ENCODE measurements at places on chromosomes 3 and 15.

GRCh38 chr3:120683213-120683612, 1.2 kb upstream of the HGD start:
- no peak for DNase-seq

DNA sequence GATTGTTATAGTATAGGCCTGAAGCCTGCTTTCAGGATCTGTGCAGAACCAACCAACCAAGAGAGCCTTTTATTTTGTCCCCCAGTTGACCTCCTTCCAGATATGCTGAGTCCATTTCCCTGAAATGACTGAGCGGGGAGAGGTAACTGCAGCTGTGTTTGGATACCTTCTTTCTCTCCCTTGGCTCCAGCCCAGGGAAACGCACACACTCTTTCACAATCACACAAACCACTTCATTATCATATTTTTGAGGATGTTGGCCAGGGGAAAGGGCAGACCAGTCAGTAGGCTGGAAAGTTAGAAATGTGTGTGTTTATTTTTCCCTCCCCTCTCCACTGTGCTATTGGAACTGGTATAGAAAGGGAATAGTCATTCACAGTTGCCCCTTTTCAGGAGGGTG, 417.7 kb upstream of the TBL1XR1 start:
- no peak for DNase-seq

DNA sequence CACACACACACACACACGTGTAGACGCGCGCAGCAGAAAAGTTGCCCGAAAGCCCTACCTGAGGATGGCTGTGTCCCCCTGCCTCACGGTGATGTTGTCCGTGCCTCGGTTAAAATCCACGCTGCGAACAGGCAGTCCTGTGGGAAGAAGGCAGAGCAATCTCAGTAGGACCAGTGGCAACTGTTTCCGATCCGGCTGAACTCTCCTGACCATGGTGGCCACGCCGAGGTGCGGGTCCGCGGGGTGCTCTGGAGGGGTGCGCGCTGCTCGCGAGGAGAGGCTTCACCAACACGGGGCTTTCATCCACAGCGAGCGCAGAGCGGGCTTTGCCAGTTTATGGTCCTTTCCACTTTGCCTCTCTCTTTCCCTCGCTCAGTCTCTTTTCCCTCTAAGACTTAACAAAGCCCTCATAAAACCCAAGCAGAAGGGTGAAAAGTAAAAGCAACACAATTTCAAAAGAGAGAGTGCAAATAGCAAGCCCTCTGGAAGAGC, 422 bp downstream of the LSAMP start:
- peak; percentile 8 for DNase-seq

DNA sequence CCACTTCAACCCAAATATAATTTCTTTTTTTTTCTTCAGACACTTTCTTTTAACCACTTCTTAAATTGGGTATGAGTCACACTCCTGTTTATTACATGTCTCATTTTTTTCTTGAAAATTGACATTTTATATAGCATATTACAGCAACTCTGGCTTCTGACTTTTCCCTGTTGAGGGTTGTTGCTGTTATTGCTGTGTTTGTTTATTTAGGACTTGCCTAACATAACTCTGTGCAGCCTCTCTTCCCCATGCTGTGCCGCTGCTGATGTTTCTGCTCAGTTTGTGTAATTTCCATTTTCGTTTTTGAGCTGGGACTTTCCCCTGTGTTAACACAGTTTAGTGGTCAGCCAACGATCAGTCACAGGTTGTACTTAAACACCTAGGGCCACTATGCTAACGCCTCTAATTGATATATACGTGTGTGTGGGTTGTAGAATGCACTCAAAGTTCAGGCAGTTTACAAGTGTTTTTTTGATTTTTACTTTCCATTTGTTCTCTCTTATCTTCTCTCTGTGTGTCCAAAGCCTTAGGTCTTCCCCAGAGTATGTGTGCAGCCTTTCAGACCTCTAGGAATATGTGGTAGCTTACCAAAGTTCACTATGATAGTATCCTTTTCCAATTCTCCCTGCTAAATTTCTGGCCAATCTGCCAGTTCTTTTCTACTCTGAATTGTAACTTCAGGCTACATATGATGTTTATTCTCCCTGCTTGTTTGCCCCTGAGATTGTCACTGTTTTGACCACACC, 337.2 kb downstream of the ZBTB20 start:
- DNase-seq: no peak

GRCh38 chr15:66960519-66960918, 104.9 kb upstream of the SMAD3 start:
- DNase-seq: no peak

- DNase-seq: no peak
Measured at GRCh38 chr15:71237456-71238188, 122.4 kb downstream of the THSD4 start.

DNA sequence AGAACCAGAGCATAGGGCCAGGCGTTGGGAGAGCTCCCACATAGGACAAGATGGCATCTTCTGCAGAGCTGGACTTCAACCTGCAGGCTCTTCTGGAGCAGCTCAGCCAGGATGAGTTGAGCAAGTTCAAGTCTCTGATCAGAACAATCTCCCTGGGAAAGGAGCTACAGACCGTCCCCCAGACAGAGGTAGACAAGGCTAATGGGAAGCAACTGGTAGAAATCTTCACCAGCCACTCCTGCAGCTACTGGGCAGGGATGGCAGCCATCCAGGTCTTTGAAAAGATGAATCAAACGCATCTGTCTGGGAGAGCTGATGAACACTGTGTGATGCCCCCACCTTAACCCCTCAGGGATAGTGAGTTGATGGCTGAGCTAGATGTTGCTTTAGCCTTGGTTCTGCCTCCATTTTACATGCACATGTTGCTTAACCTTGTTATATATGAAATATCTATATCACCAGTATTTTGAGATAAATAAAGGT, at the start of gene PYDC2:
Gene PYDC2 (plus strand): TSS at position 51 of the 483 bp plus-strand sequence. CDS start 0 bp downstream, at position 51.
- no peak for DNase-seq

DNA sequence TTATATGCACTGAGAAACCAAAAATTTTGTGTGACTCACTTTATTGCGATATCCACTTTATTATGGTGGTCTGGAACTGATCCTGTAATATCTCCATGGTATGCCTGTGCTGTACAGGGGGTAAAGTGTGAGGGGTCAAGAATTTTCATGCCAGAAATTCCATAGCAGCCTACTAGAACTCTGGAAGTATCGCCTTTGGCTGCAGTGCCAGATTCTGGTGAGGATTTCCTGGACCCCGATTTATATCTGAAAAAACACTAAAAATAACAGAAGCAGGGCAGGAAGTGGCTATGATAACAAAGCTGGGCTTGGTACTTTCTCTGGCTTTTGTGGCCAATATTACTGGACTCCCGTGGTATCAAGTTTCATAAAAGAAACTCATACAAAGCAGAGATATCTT, 36.4 kb downstream of the CCDC80 start:
- no peak for DNase-seq

DNA sequence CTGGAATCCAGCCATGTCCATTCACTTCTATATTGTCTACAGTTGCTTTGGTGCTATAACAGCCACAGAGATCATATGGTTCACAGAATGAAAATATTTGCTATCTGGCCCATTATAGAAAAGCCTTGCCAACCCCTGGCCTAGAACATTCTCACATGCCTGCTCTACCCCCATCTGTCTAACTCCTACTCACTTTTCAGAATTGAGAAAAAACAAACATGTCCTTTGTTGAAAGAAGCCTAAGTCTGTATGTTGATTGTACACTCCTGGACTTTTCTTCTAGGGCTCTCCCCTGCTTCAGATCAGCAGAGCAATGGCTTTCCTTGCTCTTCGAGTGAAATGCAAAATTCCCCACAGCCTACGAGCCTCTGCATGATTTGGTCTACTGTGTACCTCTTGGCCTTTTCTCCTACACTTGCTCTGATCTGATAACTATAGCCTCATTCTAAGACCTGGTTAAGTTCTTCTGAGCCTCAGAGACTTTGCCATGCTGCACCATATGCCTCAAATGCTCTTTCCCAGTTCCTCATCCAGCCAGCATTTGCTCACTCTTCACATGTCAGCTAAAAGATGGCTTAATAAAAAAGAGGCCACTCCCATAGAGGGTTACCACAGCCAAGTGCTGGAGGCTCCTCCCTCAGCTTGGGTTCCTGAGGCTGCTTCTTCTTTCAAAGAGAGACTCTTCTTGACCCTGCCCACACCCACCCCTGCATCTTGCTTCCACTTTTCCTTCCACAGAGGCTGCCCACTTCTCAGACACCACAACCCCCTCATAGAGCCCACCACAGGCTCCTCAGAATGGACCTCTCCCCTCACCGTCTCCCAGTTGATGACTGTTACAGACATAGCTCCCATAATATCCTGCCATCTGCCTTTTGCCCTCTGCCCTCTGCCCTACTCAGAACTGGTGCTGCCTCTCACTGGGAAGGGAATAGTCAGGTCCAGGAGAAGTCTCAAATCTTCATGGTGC, 22.9 kb upstream of the DCLK3 start:
- no peak for DNase-seq

- peak; percentile 43 for DNase-seq
Measured at GRCh38 chr15:80455668-80456442, 51.7 kb downstream of the ARNT2 start.

- no peak for DNase-seq
Measured at GRCh38 chr15:52523647-52524046, 5.0 kb downstream of the MYO5A start.

DNA sequence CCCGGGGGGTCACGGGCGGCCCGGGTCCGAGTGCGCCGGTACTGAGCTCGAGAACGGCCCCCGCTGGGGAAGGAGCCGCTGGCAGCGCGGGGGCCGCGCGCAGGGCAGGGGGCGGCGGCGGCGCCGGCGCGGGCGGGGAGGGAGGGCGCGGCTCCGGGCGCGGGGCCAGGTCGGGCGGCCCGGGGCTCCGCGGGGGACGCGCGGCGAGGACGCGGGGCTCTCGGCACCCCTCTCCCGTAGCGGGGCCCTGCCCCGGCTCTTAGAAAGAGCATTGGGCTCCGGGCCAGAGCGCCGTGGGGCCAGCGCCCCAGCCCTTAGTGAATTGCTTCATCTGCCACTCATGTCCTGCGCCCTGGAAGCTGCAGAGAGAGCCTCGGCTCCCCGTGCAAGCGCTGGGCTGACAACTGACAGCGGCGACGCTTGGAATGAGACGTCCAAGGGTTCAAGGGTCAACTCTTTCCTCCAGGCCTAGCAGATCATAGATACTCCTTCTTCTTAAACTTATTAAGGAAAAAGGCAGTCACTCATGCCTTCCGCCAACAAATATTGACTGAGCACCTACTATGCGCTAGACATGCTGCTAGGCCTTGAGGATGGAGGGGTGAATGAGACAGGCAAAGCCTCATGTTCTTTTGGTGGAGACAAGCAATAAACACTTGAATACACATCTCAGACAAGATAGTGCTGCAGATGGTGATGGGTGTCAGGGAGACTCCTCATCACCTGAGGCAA, 140.8 kb downstream of the SMAD6 start:
- no peak for DNase-seq

GRCh38 chr3:2589336-2589969, 490.8 kb downstream of the CNTN4 start:
- DNase-seq: no peak

DNA sequence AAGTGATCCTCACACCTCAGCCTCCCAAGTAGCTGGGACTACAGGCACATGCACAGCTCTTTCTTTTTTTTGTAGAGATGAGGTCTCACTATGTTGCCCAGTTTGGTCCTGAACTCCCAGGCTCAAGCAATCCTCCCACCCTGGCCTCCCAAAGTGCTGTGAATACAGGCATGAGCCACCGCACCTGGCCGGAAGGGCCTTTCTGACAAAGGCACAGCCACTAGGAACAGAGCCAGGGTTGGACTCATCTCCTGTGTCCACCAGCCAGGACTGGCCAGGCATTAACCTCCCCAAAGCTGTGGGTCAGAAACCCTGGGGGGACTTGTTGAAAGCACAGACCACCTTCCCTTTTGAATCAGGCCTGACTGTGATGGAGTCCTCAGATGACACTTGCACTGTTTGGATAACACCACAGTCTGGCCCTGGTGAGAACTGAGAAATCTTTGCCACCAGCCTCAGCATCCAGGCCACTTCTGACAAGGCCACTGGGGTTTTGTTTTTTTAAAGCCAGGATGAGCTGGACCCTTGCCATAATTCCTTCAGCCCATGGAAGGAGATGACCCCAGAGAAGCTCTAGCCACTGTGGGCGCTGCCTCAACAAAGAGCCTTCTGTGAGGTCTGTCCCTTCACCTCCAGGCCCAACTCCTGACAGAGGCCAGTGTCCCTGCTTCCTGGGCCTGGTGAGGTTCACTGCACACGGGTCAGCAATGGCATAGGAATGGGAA, 4.8 kb downstream of the TKT start:
- DNase-seq: no peak

- no peak for DNase-seq
Measured at GRCh38 chr3:64351713-64352638, 126.7 kb upstream of the PRICKLE2 start.

DNA sequence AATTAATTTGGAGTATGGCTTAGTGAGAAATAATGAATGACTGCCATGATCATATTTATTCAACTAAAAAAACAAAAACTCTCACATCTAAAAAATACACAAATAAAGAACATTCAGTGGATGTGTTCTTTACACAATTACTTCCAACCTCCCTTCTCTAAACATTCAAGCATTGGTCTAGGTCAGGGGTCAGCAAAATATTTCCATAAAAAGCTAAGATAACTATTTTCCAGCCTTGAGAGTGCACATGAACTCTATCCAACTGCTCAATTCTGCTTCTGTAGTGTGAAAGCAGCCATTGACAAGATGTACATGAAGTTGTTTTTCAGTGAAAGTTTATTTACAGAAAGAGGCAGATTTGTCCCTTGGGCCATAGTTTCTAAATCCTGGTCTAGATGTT, 406.3 kb downstream of the MAGI1 start:
- no peak for DNase-seq

DNA sequence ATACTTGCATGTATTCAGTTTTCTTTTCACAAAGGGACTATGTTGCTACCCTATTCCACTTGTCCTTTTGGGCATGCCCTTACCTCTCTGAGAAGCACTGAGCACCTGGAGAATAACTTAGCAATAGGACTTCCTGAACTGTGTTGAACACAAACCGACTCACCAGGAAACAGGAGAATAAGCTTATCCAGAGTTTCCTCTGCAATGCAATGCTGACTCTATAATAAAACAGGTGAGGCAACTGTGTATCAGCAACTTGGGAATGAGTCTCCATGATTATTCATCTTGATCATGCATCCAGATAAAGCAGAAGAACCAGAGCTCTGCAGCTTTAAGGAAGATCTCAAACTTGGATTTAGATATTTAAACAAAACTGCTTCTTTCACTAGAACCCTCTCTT, 806.5 kb downstream of the IGSF11 start:
- no peak for DNase-seq

DNA sequence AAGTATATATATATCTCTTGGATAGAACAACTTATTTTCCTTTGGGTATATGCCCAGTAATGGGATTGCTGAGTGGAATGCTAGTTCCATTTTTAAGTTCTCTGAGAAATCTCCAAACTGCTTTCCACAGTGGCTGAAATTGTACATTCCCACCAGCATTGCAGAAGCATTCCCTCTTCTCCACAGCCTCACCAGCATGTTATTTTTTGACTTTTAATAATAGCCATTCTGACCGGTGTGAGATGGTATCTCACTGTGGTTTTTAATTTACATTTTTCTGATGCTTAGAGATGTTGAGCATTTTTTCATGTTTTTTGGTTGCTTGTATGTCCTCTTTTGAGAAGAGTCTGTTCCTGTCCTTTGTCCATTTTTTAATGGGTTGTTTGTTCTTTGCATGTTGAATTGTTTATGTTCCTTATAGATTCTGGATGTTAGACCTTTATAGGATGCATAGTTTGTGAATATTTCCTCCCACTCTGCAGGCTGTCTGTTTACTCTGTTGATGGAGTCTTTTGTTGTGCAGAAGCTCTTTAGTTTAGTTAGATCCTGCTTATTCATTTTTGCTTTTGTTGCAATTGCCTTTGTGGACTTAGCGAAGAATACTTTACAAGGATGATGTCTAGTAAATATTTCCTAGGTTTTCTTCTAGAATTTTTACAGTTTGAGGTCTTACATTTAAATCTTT, 82.7 kb upstream of the NR2F2 start:
- no peak for DNase-seq

GRCh38 chr15:73633991-73634495, 854 bp upstream of the NPTN start:
- DNase-seq: no peak

Measured in substantia nigra (tissue), 51 donors.